ENCODE measurements at places on chromosomes 2 and 18. TPM values are rescaled to one million over a fixed set of nuclear protein-coding genes. Genes with fewer than 3 reads are reported as not detected.

Gene KCNG2
- total RNA-seq: not detected

GRCh38 chr2:179952658-179953057 lies 54.4 kb downstream of the CWC22 start:
- no peak overlapping the region for H3K4me3 ChIP-seq
- DNase-seq: no peak
- H3K4me1 ChIP-seq: no peaks in the 10 kb centered on the region
- no peaks in the 10 kb centered on the region for H3K27me3 ChIP-seq
- no peak overlapping the region for H3K27ac ChIP-seq
- H3K36me3 ChIP-seq: peaks cover 82% of the 10 kb centered on the region

- no peak overlapping the region for H3K27ac ChIP-seq
- DNase-seq: no peak
- no peaks in the 10 kb centered on the region for H3K27me3 ChIP-seq
- no peaks in the 10 kb centered on the region for H3K36me3 ChIP-seq
- no peak overlapping the region for H3K4me3 ChIP-seq
Measured at GRCh38 chr2:77999376-77999775, 477.2 kb upstream of the LRRTM4 start.

Gene STK11IP
- total RNA-seq: 25.4 TPM

GRCh38 chr2:220821683-220822082 lies 750.4 kb downstream of the EPHA4 start:
- H3K4me1 ChIP-seq: no peaks in the 10 kb centered on the region
- no peak overlapping the region for H3K4me3 ChIP-seq
- no peaks in the 10 kb centered on the region for H3K36me3 ChIP-seq
- H3K27ac ChIP-seq: no peak overlapping the region
- DNase-seq: no peak
- no peaks in the 10 kb centered on the region for H3K27me3 ChIP-seq

Data from endodermal cell (in vitro differentiated cells).